Type B pancreatic cell (in vitro differentiated cells): ENCODE measurements at places on chromosomes 2 and 18. TPM values are rescaled to one million over a fixed set of nuclear protein-coding genes. Genes with fewer than 3 reads are reported as not detected.

ADGRF3 gene
- 1.2 and 1.4 TPM in 2 replicates for total RNA-seq

NEB gene
- 1.6 and 5.0 TPM in 2 replicates for total RNA-seq

UGT1A8 gene
- 0.17 TPM in 1 of 2 replicates, not detected in the other for total RNA-seq

TSPYL6 gene
- not detected in 2 replicates for total RNA-seq

SERPINB3 gene
- 0.86 and 0.94 TPM in 2 replicates for total RNA-seq

PRKCE gene
- 9.5 and 21.2 TPM in 2 replicates for total RNA-seq

IL1F10 gene
- not detected in 2 replicates for total RNA-seq

DNA sequence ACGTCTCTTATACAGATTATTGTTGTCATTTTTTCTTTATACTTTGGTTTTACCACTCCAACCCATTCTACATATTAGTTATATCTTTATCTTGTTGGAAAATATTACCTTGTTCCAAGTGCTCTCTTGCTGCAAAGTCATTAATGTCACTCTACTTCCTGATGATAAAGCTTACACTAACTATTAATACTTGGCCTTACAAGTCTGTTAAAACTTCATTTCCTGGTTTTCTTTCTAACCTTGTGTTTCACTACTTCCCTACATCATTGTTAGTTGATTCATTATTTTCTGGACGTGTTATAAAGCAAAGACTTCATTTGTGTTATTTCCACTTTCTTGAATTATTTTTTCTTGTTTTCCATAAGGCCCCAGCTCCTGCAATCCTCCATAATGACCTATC lies 382.6 kb upstream of the CDH20 start:
- no peak for DNase-seq
- no peak overlapping the region for H3K4me3 ChIP-seq
- H3K27ac ChIP-seq, result no peak overlapping the region
- H3K36me3 ChIP-seq, result no peaks in the 10 kb centered on the region
- no peaks in the 10 kb centered on the region for H3K4me1 ChIP-seq

- H3K4me1 ChIP-seq, result peaks cover 19% of the 10 kb centered on the region
- peak overlapping the region; percentile 15 for H3K4me3 ChIP-seq
- H3K27ac ChIP-seq, result no peak overlapping the region
- peaks cover 2% of the 10 kb centered on the region for H3K27me3 ChIP-seq
- peaks cover 6% of the 10 kb centered on the region for H3K36me3 ChIP-seq
Measured at GRCh38 chr2:119694845-119695521, 16.0 kb downstream of the TMEM177 start.

- DNase-seq, result no peak
- no peak overlapping the region for H3K27ac ChIP-seq
- no peak overlapping the region for H3K4me3 ChIP-seq
Measured at GRCh38 chr2:7896940-7897487, 784.8 kb upstream of the ID2 start.

DNA sequence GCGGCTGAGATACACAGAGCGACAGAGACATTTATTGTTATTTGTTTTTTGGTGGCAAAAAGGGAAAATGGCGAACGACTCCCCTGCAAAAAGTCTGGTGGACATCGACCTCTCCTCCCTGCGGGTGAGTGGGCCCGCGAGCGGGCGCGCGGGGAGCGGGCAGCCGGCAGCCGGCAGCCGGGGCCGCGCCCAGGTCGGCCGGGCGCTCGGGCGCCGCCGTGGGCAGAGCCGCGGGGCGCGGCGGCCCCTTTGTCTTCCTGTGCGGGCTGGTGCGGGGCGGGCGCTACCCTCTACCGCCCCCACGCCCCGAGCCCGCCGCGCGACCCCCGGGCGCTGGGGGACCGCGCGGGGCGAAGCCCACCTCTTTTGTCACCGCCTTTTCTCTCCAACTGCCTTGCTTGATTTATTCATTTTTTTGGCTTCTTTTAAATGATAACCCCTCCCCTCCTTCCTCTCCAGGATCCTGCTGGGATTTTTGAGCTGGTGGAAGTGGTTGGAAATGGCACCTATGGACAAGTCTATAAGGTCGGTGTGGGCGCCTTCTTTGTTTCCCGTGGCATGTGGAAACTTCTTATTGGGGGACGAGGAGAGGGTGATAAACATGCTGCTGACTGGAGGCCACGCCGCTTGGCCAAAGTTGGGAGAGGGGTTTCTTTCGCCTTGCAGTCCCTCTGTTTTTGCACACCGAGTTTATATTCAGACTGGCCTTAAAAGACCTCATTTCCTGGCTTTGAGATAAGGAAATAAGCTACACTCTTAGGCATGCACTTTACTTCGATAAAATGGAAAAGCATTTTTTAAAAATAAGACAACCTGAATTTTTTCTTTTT lies 722 bp downstream of the MAP4K4 start:
- H3K27me3 ChIP-seq, result no peaks in the 10 kb centered on the region
- peak; percentile 70 for DNase-seq
- H3K27ac ChIP-seq, result no peak overlapping the region
- H3K36me3 ChIP-seq, result peaks cover 18% of the 10 kb centered on the region

- H3K36me3 ChIP-seq, result no peaks in the 10 kb centered on the region
- peaks cover 11% of the 10 kb centered on the region for H3K4me1 ChIP-seq
- H3K27me3 ChIP-seq, result no peaks in the 10 kb centered on the region
Measured at GRCh38 chr2:119383410-119384140, 16.8 kb downstream of the DBI start.

DNA sequence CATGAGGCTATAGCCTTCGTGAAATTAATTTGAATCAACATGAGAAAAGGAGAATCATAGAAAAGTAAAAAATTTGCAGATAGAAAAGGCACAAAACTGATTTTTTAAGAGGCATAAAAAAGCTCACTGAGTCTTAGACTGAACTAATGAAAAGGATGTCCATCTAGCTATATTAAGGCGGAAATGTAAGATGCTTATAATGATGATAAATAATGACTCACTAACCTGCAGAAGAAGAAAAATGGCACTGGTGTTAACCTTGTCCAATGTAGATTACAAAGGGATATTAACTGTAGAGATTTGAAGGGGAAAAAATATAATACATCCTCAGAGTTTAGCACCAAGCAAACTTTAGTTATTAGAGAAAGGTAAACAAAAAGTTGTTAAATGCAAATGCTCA lies 1098.0 kb upstream of the DDX18 start:
- H3K36me3 ChIP-seq, result no peaks in the 10 kb centered on the region
- H3K27ac ChIP-seq, result no peak overlapping the region
- DNase-seq, result no peak
- H3K4me3 ChIP-seq, result no peak overlapping the region
- H3K27me3 ChIP-seq, result no peaks in the 10 kb centered on the region

GRCh38 chr2:174117951-174118930 lies 130.1 kb downstream of the OLA1 start:
- no peak overlapping the region for H3K27ac ChIP-seq
- H3K4me1 ChIP-seq, result peaks cover 28% of the 10 kb centered on the region
- H3K36me3 ChIP-seq, result peaks cover 8% of the 10 kb centered on the region
- DNase-seq, result no peak

GRCh38 chr18:53771664-53772063 lies 452.8 kb downstream of the MBD2 start:
- H3K27me3 ChIP-seq, result no peaks in the 10 kb centered on the region
- no peaks in the 10 kb centered on the region for H3K4me1 ChIP-seq
- no peak overlapping the region for H3K27ac ChIP-seq
- no peak overlapping the region for H3K4me3 ChIP-seq

DNA sequence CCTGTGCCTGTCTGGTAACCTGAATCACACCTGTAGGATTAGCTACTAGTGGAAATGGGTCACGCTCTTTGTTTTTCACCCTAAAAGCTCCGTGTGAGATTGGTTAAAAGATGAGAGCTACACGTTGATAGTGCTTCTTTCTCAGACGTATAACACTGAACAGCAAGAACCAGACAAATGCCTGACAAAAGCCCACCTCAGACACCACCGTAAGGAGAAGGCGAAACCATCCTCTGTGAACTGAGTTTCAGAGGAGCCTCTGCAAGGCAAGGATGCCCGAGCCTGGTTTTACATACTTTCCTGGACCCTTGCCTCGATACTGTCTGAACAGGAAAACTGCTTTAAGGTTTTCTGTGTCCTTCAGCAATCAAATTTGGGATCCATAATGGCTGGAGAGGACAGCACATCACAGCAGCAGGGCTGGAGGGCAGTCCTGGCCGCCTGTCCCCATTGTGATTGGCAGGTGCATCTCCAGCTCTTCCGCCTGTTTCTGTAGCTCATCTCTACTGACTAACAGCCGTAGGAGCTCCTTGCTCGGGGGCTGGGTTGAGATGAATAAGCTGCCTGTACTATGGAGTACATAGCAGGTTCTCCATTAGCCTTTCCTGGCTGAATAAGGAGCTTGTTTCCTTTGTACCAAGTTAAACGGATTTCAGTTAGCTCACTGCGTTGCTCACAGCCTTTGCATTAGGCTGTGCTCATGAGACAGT lies 155.5 kb downstream of the MYT1L start:
- no peaks in the 10 kb centered on the region for H3K36me3 ChIP-seq
- H3K4me1 ChIP-seq, result no peaks in the 10 kb centered on the region
- no peak for DNase-seq
- no peak overlapping the region for H3K27ac ChIP-seq
- H3K27me3 ChIP-seq, result peaks cover 30% of the 10 kb centered on the region
- H3K4me3 ChIP-seq, result no peak overlapping the region

DNA sequence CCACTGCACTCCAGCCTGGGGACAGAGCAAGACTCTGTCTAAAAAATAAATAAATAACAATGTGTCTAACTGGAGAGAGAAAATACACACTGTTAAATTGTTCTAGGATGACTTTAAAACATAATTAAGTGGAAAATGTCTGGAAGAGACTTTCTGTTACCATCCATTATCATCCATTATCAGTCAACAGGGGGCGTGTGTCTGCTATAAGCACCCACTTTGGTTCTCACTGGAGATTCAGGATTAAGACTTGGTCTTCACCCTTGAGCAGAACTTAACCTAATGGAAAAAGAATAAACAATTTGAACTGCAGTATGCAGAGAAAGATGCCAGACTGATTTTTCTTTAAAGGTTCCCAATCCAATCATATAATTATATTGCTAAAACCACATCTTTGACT lies 999.8 kb upstream of the GYPC start:
- H3K4me1 ChIP-seq, result peaks cover 29% of the 10 kb centered on the region
- H3K27me3 ChIP-seq, result peaks cover 3% of the 10 kb centered on the region
- no peak overlapping the region for H3K4me3 ChIP-seq

- H3K27me3 ChIP-seq, result peaks cover 5% of the 10 kb centered on the region
- H3K4me3 ChIP-seq, result no peak overlapping the region
- H3K36me3 ChIP-seq, result peaks cover 10% of the 10 kb centered on the region
- no peak for DNase-seq
- peaks cover 26% of the 10 kb centered on the region for H3K4me1 ChIP-seq
Measured at GRCh38 chr2:96330407-96330806, 5.2 kb upstream of the NCAPH start.

DNA sequence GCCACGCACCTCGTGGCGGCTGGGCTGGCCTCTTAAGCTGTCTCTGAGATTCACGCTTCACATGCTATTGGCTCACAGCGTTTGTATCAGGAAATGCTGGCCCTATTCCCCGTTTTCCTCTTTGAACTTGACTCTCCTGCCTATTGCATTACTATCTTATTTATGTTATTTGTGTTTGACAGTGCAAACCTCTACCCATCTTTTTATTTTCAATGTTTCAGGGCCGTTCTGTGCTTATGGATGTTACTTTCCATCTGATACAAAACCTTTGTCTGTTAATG lies 149.9 kb upstream of the TWIST2 start:
- no peak for DNase-seq
- H3K4me3 ChIP-seq, result no peak overlapping the region
- H3K4me1 ChIP-seq, result peaks cover 20% of the 10 kb centered on the region

- peaks cover 8% of the 10 kb centered on the region for H3K36me3 ChIP-seq
- H3K4me3 ChIP-seq, result peak overlapping the region; percentile 100
- peaks cover 8% of the 10 kb centered on the region for H3K27me3 ChIP-seq
- H3K4me1 ChIP-seq, result peaks cover 26% of the 10 kb centered on the region
Measured at GRCh38 chr2:74199871-74200305, 1.5 kb downstream of the MTHFD2 start.

DNA sequence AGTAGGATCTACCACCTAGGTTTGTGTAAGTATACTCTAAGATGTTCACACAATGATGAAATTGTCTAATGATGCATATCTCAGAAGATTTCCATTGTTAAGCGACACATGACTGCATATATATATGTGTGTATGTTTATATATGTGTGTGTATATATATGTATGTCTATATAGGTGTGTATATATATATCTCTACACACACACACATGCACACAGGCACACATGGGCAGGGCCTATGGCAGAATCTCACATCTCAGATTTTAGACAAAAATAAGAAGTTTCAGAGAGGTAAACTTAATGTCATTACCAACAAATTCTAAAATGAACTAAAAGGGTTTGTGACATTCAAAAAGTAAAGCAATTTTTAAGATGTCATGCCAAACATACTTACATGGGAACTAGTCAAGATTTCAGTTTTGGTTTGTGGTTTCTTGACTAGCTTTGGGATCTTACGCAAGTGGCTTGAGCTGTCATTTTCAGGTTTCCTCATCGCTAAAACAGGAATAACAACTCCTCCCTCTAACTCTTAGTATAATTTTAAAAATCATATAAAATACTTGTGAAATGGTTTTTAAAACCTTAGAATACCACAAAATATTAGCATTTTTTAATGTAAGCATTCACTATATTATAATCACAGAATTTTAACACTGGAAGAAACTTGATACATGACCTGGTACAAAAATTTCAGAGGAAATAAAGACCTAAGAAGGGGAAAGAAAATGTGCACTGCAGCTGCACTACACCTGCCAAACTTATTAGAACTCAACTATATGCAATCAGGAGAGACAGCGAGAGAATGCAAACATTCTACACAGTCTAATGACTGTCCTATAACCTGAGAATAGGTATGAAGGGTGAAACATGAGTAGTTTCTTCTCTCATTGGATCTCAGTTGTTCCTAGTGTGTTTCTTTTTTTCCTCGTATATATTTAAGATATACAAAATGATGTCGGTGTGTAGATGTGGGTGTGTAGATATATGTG lies 75.7 kb downstream of the TTC21B start:
- no peaks in the 10 kb centered on the region for H3K27me3 ChIP-seq
- DNase-seq, result no peak
- no peak overlapping the region for H3K27ac ChIP-seq
- H3K4me1 ChIP-seq, result peaks cover 3% of the 10 kb centered on the region
- H3K36me3 ChIP-seq, result peaks cover 16% of the 10 kb centered on the region

GRCh38 chr18:38046651-38047050 lies 481.1 kb upstream of the CELF4 start:
- no peak for DNase-seq
- H3K27ac ChIP-seq, result no peak overlapping the region
- peaks cover 22% of the 10 kb centered on the region for H3K4me1 ChIP-seq
- H3K36me3 ChIP-seq, result no peaks in the 10 kb centered on the region
- no peak overlapping the region for H3K4me3 ChIP-seq
